Liver (tissue), 10 donors: ENCODE measurements at places on chromosomes 4 and X. TPM values are rescaled to one million over a fixed set of nuclear protein-coding genes. Genes with fewer than 3 reads are reported as not detected.
A peak's percentile ranks its signal among the peaks of the same experiment; 100 is the strongest.

DNA sequence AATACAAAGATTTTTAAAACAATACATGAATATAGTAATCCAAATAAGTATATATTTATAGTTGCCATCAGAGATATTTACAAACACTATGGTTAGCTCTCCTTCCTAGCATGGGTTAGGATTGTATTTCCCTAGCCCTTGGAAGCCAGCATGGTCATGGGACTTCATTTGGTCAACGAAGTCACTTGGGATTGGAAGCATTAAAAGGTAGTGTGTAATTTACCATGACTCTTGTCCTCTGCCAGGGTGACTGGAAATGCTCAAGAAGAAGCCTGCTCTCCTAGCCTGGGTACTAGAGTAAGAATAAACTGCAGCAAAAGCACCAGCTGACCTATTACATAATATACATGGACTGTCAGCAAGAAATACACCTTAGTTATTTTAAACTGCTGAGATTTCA, 102.9 kb downstream of the COL25A1 start:
- H3K27me3 ChIP-seq, result no peaks in the 10 kb centered on the region
- DNase-seq, result no peak
- H3K4me1 ChIP-seq, result no peaks in the 10 kb centered on the region
- no peak overlapping the region for H3K4me3 ChIP-seq
- no peaks in the 10 kb centered on the region for H3K36me3 ChIP-seq

DNA sequence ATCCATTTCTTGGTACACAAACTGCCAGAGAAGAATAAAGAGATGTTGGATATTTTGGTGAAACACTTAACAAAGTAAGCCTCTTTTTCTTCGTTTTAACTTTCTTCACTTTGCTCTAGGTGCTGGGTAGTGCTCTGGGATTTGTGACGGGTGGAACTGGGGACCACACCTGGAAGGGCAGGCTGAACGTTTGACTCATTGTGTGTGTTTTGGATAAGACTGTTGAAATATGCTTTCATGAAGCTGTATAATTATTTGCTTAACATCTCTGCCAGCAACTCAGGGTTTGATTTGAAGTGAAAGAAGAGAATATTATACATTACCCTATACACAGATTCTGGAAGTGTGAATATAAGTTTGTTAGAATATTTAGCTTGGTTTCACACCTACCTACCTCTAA, 233.2 kb downstream of the ARHGAP10 start:
- H3K27me3 ChIP-seq, result no peaks in the 10 kb centered on the region
- H3K4me1 ChIP-seq, result no peaks in the 10 kb centered on the region
- no peak overlapping the region for H3K4me3 ChIP-seq
- DNase-seq, result no peak
- H3K27ac ChIP-seq, result no peak overlapping the region
- H3K36me3 ChIP-seq, result no peaks in the 10 kb centered on the region

DNA sequence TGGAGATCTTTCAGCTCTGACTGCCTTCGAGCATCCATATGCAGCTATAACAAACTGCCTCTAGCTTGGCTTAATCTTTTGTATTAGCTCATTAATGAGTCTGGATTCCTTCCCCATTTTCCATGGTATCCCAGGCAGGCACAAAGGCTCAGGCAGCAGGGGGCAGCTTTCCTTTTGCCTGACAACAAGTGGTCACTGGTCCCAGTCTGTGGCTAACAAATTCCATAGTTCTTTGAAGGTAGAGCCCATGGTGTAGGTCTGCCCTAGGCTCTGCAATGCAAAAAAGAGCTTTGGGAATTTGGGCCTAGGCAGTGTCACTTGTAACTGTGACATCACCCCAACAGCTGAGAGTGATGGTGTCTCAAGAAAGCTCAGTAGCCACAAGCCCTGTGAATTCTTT, 234.4 kb upstream of the GPC4 start:
- no peaks in the 10 kb centered on the region for H3K4me1 ChIP-seq
- no peak overlapping the region for H3K4me3 ChIP-seq
- DNase-seq, result no peak
- H3K36me3 ChIP-seq, result no peaks in the 10 kb centered on the region
- H3K27me3 ChIP-seq, result peaks cover 13% of the 10 kb centered on the region
- no peak overlapping the region for H3K27ac ChIP-seq

Gene SLC7A11
- 1.9 TPM for total RNA-seq

DNA sequence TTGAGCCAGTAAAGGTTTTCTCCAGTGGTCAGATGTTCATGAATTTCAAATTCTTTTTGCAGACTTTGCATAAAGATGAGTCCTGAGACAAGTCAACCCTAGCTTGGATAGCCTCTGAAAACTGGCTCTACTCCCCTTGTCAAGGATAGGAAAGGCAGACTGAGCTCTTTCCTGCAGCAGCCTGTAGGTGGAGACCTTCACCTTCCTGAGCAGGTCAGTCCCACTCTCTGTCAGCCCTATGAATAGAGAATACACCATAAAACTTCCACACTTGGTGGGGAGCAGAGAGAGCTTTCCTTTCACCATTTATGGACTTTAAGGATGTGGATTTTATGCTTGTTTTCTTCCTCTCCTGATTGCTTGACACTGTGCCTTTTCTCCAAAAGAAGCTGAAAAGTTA, 41.9 kb downstream of the PCDH19 start:
- H3K27ac ChIP-seq, result no peak overlapping the region
- H3K4me3 ChIP-seq, result no peak overlapping the region

DNA sequence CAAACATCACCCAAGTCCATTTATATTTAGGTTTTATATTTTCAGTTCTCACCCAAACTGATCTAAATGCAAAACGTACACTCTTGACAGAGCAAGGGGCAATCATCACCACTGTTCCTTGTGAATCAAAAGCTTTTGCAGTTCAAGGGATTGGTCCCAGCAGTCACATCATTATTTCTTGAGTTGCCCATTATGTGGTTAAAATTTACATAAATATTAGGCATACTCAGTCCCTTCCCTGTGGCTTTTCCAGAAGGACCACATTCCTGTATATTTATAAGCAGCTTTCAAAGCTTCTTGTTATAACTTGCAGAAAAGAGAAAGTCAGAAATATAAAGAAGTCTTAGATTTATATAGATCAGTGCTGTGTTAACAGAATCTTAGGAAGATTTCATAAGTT, 224.4 kb downstream of the CLCN4 start:
- H3K27ac ChIP-seq, result no peak overlapping the region
- H3K27me3 ChIP-seq, result no peaks in the 10 kb centered on the region
- no peak for DNase-seq
- H3K4me3 ChIP-seq, result no peak overlapping the region

Gene SPANXN4
- total RNA-seq, result not detected

DNA sequence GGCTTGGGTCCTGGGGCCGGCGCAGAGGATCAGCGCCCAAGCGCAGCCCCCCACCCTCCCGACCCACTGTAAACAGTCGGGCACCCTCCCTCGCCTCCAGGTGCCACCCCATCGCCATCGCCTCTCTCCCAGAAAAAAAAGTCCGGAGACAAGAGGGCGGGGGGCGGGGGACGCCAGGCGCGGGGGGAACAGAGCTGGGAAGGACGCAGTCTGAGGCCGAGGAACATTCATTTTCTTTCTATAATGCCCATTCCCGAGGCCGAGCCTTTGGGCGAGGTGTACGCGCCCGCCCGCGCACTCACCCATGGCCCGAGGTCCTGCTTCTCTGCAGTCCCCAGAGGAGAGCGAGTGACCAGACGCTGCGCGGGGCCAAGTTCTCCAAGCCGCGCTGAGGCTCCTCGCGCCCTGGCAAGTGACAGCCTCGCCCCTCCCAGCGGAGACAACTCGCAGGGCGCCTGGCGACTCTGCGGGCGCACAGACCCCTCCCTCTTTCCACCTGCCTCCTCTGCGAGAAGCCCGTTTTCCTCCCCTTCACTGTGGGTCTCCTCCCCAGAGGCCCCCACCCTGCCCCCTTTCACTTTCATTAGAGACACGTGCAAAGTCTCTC, 63.5 kb upstream of the WDR17 start:
- peak overlapping the region; percentile 57 for H3K27ac ChIP-seq
- H3K4me1 ChIP-seq, result peaks cover 10% of the 10 kb centered on the region
- no peak for DNase-seq
- peaks cover 5% of the 10 kb centered on the region for H3K27me3 ChIP-seq
- peak overlapping the region; percentile 60 for H3K4me3 ChIP-seq

- no peak overlapping the region for H3K27ac ChIP-seq
- no peaks in the 10 kb centered on the region for H3K36me3 ChIP-seq
- H3K4me3 ChIP-seq, result no peak overlapping the region
- DNase-seq, result no peak
- H3K27me3 ChIP-seq, result no peaks in the 10 kb centered on the region
These were observed 209.1 kb upstream of the FAT1 start for GRCh38 chr4:186932631-186933187.

DNA sequence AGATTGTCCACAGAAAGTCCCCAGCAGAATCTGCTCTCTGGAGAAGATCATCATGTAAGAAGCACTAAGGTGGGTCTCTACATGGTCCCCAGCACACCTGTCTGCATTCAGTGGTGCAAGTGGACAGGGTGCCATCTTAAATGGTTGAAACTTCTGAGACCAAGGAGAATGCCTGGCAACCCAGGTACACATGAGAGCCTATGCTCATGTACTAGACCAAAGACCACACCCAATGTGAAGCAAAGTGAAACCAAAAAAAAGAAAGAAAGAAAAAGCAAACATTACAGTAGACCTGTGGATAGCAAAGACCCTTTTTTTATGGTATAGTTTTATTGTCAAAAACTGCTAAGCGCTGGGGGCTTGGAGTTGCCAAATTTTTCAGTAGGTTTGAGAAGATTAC, 15.0 kb downstream of the CD40LG start:
- H3K27ac ChIP-seq, result no peak overlapping the region
- H3K36me3 ChIP-seq, result no peaks in the 10 kb centered on the region
- H3K4me3 ChIP-seq, result no peak overlapping the region
- H3K27me3 ChIP-seq, result no peaks in the 10 kb centered on the region
- no peak for DNase-seq

Gene HPGDS
- 0.08 TPM for total RNA-seq
